Mammary epithelial cell (primary cell): ENCODE measurements at places on chromosomes 3 and 15. TPM values are rescaled to one million over a fixed set of nuclear protein-coding genes. Genes with fewer than 3 reads are reported as not detected.

- no peak for DNase-seq
Measured at GRCh38 chr3:152436707-152437590, 168.2 kb downstream of the MBNL1 start.

METTL6 gene
- 14.5 TPM for polyA plus RNA-seq

ZNF660 gene
- polyA plus RNA-seq = 0.01 TPM

NUSAP1 gene
- 86.3 TPM for polyA plus RNA-seq

AMOTL2 gene
- 47.5 TPM for polyA plus RNA-seq

DNA sequence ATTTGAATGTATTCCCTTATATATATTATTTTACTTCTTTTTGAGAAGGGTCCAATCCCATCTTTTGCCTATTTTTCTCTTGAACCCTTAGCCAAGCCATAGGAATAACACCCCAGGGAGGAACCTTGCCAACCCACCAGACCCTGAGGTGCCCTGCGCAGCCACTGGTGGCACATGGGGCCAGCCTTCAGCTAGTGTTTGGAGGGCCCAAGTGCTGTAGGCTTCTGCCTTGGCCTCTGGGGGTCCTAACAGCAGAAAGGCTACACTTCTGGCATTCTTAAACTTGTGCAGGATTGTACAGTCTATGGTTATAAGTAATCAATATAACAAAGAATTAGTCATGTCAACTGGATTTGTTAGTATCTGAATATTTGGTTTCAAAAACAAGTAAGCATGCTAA is 34.5 kb downstream of the RUVBL1 start:
- no peak for DNase-seq

DNA sequence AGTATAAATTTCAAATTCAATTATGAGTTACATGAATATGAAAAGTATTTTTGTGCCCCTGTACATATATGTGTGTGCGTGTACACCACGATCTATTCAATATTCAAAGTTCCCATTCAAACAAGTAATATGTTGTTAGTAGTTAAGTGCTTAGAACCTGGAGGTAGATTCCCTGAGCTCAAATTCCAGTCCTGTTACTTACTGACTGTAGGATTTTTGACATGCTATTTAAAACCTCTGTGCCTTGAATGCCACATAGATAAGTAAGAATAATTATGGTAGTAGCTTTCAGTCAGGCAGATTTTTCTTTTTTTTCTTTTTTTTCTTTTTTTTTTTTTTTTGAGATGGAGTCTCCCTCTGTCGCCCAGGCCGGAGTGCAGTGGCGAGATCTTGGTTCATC is 53.3 kb upstream of the CMSS1 start:
- DNase-seq = no peak

ERICH6 gene
- 0.02 TPM for polyA plus RNA-seq

- DNase-seq = no peak
Measured at GRCh38 chr15:39857132-39857531, 62.9 kb downstream of the GPR176 start.

DNA sequence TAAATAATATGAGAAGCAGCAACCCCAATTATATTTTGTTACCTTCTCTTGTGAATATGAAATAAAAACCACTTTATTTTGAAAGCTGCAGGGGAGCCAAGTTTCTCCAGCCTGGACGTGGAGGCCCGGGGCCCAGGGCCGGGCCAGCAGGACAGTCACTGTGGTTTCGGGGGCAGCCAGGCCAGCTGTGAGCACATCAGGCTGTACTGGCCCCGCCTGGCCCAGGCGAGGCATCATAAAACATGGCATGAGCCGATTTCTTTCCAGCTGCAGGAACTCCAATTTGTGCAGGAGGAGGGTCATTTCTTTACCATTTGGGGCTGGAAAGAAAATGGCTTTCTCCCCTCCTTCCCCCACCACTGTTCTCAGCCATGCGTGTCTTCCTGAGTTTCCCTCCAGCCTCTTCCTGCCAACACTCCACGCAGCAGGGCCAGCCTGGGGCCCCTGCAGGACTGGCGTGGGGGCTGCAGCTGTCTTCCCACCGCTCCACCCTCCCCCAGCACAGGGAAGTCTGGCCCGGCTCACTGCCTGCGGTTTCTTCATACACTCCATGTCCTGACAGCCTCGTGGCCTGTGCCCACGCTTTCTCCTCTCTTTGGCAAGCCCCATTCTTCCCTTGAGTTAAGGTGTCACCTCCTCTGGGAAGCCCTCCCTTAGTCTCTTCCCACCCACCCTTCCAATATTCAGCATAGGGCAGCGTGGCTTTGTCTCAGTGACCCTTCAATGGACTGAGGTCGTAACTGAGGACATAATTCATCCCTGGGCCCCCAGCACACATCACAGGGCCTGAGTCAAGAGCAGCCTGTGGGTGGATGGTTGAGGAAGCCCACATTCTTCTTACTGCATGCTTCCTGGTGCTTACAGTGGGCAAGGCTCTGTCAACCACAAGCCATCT is 135.8 kb downstream of the CHSY1 start:
- no peak for DNase-seq

SYNPR gene
- polyA plus RNA-seq = not detected

IL17RB gene
- polyA plus RNA-seq = 0.18 TPM

- DNase-seq = no peak
Measured at GRCh38 chr3:144879701-144880100, 908.1 kb downstream of the DIPK2A start.

NR2E3 gene
- 0.03 TPM for polyA plus RNA-seq

CACNA2D2 gene
- 0.03 TPM for polyA plus RNA-seq

DNA sequence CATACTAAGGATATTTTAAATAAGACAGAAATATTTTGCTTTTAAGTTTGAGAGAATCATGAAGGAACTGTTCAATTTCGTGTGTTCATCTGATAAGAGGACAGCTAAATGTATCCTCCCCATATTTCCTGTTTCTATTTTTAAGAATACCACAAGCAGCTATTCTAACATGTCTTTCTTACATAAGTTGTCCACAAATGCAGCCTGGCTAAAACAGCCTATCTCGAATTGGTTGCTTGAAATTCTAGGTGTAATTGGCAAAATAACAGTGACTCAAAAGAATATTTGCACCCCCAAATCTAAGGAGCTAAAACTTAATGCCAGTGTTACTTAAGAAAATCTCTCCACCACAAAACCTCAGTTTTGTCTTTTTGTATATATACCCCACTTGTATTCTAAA is 35.0 kb downstream of the BTLA start:
- no peak for DNase-seq

SEMA3F gene
- polyA plus RNA-seq = 108 TPM

DNA sequence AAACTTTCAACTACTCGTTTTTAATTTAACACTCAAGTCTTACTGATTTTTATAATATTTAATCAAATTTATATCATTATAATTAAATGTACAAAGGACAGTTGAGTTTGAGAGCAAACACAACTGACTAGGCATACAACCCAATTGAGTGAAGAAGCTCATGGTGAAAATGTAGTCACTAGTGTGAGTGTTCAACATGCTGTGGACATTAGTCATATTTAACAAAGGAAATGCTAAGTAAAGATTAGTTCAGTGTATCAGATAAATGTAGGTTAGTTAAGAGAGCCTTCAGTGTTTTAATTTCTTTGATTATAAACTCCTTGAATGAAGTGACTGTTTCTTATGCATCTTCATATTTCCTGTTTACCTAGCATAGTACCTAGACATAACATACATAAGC is 444.2 kb upstream of the GOLIM4 start:
- no peak for DNase-seq

GRK7 gene
- not detected for polyA plus RNA-seq

DNA sequence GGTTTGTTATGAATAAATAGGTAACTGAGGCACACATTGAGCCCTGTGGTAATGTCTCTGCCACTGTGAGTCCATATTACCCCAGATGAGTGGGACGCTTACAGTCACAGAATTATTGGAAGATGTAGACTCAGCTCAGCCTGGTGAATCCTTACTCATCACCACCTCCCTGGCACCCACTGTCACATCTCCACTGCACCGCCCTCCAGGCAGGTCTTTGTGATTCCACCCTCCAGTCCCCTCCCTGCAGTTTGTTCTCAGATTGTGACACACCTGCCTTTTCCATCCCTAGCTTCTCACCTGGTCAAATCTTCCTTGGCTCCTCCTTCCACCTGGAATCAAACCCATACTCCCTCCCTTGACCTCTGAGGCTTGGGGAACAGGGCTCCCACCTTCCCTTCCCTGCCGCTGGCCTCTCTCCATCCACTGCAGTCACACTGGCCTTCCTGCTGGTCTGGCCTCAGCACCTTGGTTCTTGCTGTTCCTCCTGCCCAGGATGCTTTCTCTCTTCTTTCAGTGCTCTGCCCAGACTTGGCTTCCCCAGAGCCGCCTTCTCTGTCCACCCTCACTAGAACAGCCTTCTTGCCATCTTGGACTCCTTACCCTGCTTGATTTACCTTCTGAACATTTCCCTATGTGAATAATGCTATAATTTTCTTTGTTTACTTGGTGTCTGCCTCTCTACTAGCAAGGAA is 9.4 kb downstream of the SLC6A20 start:
- DNase-seq = no peak

DNA sequence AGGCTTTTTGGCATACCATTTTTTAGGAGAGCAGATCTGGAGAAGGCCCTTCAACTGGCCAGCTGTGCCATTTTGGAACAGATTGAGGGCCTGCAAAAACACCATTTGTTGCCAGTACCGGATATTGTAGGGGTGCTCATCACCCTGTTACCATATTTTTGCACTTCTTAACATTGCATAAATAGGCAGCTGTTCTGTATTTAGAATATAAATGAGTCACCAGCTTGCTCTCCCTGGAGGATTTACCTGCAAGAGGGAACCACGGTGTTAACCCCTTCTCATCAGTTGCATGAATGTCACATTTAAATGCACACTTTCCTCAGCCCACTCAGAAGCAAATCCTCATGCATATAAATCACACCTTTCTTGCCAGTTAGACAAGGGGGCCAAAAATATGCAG is 435.6 kb downstream of the ROBO2 start:
- DNase-seq = no peak

DNA sequence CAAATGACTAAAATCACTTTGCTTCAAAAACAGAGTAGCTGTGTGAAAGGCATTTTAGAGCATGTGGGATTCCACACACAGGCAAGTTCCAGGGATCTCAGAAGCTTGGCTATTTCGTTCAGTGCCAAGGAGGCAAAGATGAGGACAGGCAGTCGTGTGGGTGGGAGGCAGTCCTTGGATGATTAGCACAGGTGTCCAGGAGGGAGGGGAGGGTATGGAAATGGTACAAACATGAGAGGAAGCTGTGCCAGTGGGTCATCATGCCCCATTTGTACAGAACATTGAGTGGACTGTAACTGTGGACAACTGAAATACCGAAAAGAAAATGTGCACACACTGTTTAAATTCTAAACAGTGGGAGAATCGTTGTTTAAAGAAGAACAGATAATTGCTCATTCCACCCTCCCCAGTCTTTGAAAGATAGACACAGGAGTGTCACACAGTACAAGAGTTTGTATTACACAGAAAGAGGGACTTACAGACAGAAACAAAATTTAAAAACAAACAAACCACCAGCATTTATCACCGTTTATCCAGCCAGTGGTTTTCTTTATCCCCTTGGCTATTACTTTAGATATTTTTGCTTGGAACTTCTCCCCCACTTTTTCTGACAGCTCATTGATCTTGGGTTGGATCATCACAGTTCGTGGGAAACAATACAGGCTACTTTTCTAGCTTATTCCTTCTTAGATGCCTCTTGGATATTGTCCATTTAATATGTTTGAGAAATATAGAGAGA is 122.9 kb downstream of the GREM1 start:
- DNase-seq = no peak

GRCh38 chr3:196357905-196358304 is 19.7 kb upstream of the TM4SF19 start:
- no peak for DNase-seq

DNA sequence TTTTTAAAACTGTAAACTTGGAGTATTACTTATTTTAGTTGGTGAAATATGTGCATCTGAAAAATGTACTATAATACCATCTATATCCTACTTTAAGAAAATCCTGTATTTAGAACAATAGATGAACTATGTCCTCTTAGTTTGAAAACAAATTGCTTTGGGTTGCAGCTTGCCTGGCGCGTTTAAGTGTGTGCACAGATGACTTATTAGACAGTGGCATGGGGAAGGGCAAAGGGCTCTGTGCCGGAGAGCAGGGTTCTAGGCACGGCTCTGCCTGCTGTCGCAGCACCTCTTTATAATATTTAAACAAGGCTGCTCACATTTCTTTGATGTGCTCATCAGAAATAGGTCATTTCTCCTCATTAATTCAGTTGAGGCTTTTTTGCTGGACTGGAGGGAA is 10.0 kb downstream of the PXK start:
- DNase-seq = no peak
